Stimulated activated CD4-positive, alpha-beta T cell treated with anti-CD3 and anti-CD28 coated beads, TNF-alpha, amount 100 ng/mL, for 1 hour (primary cell): ENCODE measurements at places on chromosomes 3 and 15.

GRCh38 chr3:36812240-36812639 lies 47.9 kb upstream of the DCLK3 start:
- DNase-seq: no peak

GRCh38 chr15:32105258-32106241 lies 75.2 kb downstream of the CHRNA7 start:
- DNase-seq: no peak

GRCh38 chr3:14877469-14877868 lies 58.7 kb downstream of the FGD5 start:
- no peak for DNase-seq

- DNase-seq: no peak
Observed at GRCh38 chr3:37592328-37592727, 269.4 kb upstream of the CTDSPL start.

GRCh38 chr3:49673121-49673714 lies 933 bp upstream of the APEH start:
- DNase-seq: no peak
